Stimulated activated CD4-positive, alpha-beta T cell treated with anti-CD3 and anti-CD28 coated beads, Interleukin-12 subunit alpha, Interleukin-12 subunit beta, amount 100 ng/mL, for 48 hours (primary cell): ENCODE measurements at places on chromosomes 5 and 9.

DNA sequence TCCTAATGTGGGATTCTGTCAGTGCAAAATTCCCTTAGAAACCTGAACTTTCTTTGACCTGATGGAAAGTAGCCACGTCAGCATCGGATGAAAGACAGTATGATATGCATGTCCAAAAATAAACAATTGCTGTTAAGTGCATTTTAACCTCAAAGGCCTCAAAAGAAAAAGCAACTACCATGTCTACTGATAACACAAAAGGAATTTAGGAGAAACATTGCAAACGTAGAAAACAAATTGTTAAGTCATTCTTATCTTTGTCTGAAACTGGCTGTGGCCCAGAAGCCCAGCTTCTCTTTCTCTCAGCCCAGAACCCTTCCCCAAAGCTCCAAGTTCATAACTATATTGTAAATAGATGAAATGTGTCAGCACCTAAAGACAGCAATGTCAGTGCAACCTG is 11.1 kb upstream of the LHFPL2 start:
- DNase-seq, result no peak

DNA sequence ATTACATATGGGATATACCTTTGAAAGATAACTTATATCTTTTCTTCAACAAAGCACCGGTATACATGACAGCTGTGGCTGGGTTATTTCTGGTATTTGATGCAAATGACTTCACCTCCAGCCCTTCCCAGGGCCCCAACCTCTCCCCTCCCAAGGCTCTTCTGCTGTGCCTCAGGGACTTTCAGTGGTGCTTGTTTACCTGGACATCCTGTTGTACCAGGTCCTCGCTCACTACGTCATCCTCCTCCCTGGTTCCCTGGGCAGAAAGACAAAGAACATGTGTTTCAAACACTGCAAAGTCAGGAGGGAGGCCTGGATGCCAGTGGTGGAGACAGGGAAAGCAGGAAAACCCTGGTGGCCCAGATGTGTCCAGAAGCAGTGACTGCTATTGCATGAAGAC is 23.4 kb downstream of the ANXA6 start:
- no peak for DNase-seq

- DNase-seq, result no peak
Observed at GRCh38 chr5:39118638-39119037, 44.4 kb upstream of the RICTOR start.

- no peak for DNase-seq
Observed at GRCh38 chr9:14320271-14321181, 6.6 kb upstream of the NFIB start.

- no peak for DNase-seq
Observed at GRCh38 chr9:69996967-69997366, 46.7 kb upstream of the MAMDC2 start.
